ENCODE measurements at places on chromosomes 6 and 20. TPM values are rescaled to one million over a fixed set of nuclear protein-coding genes. Genes with fewer than 3 reads are reported as not detected.

Gene PI16
- 91.7 TPM for total RNA-seq

Gene SPATS1
- not detected for total RNA-seq

Gene CCM2L
- 11.7 TPM for total RNA-seq

Gene POM121L2
- total RNA-seq = not detected

Gene DUSP15
- total RNA-seq = 49.5 TPM

Gene SGK2
- total RNA-seq = 7.7 TPM

Gene EFCAB8
- 1.1 TPM for total RNA-seq

Gene PGC
- 0.27 TPM for total RNA-seq

Gene C20orf96
- total RNA-seq = 8.7 TPM

Measured in sciatic nerve (tissue), 2 donors.